ENCODE measurements at places on chromosomes 1 and 21.

DNA sequence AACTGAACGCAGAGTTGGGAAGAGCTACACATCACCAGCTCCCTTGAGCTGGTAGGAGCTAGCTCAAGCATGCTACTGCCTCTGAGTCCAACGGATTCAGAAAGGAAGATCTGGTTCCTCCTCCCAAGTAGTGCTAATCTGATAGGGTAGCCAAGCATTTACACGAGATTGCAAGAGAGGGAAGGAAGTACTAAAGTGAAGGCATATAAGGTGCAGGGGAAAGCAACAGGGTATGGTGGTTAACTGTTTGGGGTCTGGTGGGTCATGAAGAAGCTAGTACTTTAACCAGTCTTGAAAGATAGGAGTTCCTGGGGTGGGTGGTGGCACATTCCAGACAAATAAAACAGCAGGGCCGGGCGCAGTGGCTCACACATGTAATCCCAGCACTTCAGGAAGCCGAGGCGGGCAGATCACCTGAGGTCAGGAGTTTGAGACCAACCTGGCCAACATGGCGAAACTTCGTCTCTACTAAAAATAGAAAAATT, 20.2 kb upstream of the ZNF436 start:
- peak; percentile 76 for DNase-seq

DNA sequence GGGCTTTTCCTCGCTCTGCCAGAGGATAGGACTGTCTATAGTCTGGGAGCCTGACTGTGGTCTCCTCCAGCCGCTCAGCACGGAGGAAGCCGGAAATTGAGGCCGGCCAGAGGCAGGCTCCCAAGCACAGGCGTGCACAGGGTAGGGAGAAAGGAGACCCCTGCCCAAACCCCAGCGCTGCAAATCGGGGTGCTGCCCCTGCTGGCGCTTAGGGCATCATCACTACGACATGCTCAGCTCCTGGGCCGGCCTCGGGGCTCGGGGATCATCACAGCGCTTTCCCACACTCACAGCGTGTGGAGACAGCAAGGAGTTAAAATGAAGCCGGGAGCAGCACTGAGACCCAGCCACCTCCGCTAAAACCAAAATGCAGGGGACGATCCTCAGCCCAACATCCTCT, 62.8 kb upstream of the ARHGEF16 start:
- DNase-seq = no peak

- no peak for DNase-seq
Measured at GRCh38 chr1:245825128-245825901, 670.5 kb downstream of the KIF26B start.

DNA sequence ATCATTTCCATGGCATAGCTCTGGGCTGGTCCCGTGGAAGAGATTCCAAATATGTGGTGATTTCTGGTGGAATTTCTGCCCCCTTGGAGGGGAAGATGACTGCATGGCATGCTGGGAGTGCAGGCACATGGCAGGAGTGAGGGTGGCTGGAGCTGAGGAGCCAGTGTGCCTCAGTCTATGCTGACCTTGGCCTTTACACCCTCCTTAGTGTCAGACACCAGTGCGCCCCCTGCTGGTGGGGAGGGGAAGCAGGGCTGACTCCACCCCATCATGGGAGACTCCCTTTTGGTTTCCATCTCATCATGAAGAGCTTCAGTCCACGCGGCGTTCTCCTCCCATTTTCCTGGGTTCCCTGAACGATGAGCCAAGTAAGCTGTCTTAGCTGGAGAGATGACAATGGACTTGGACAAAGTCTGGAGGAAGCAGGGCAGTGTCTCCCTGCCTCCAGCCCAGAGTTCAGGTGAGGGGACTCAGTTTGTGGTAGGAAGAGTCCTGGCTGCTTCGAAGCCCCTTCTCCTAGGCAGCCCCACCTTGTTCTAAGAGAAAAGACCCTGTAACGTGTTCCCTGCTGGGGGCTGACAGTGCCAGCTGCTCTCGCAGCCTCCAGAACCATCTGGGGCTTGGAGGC, 10.3 kb downstream of the ALX3 start:
- DNase-seq = peak; percentile 49

DNA sequence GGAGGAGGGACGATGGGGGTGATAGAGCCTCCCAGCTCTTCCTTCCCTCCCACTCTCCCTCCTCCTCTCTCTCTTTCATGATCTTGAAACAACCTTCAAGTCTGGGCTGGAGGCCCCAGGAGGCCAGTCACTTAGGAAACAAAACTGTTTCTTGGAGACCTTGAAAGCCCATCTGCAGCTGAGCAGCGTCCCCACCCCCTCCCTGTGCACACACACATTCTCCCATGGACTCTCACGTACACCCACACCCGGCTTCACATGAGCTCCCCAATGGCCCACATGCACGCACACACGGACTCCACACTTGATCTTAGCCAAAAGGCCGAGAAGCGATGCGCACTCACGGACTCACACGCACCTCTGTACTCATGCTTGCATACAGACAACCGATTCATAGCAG, 3.2 kb upstream of the ATP1A2 start:
- no peak for DNase-seq

GRCh38 chr1:169161496-169162194, 55.2 kb downstream of the ATP1B1 start:
- DNase-seq = no peak

GRCh38 chr1:67355745-67356424, 48.2 kb downstream of the IL12RB2 start:
- DNase-seq = no peak
